ENCODE measurements at places on chromosomes 1 and 21.

- no peak for DNase-seq
Measured at GRCh38 chr21:45699251-45699942, 55.9 kb downstream of the PCBP3 start.

DNA sequence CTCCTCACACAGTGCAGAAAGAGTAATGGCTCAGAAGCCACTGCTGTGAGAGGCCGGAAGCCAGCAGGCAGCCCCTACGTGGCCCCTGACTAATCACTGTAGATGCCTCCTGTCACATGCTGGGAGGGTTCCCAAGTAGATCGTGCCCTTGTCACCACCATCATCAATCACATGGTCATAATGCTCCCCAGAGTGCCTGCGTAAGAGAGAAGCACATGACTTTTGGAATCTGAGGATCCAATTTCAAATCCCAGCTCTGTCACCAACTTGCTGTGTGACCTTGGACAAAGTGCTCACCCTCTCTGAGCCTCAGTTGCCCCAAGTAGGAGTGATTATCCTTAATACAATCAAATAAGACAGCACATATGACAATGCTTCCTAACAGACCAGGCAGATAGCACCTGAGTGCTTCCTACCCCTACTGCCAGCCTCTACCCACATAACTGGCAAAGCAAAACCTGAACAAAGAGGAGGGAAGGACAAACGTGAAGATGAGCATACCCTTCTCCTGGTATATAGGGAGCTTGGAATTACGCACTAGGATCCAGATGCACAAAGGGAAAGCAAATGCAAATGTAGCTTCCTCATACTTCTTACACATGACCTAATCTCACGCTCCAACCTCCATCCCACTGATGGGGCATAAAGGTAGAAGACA is 65.7 kb downstream of the SDC3 start:
- DNase-seq, result no peak

DNA sequence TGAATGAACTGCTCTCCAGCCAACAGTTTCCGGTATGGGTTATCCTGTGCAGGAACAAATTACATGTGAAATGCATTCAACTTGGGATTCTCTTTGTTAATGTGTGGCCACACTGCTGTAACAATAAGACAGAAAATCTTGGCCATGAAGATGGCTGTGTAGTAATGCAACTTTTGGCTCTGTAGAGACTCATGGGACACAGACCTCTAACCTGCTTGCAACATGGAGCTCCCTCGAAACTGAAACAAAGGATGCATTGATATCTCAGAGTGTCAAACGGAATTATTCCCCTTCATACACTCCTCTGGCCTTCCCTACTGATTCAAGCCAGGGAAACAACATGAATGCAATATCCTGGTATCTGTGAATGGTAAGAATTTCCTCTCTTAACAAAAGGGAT is 559.3 kb upstream of the ZRANB2 start:
- no peak for DNase-seq

DNA sequence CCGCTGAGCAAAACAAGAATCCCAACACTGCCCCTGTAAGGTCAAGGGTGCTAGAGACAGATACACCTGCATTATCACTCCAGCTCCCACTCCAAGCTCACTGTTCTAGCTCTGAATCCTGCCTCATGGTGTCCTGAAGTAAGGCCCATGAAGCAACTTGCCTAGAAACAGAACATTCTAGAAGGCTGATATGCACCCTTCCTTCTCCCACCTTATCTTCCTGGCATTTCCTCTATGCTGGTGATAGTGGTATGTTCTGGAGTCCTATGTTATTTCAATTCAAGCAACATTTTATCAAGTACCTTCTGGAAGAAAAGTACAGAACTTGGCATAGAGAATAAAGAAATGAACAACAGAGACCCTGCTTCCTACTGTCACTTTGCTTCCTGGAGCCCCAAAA is 317.1 kb upstream of the KAZN start:
- no peak for DNase-seq

DNA sequence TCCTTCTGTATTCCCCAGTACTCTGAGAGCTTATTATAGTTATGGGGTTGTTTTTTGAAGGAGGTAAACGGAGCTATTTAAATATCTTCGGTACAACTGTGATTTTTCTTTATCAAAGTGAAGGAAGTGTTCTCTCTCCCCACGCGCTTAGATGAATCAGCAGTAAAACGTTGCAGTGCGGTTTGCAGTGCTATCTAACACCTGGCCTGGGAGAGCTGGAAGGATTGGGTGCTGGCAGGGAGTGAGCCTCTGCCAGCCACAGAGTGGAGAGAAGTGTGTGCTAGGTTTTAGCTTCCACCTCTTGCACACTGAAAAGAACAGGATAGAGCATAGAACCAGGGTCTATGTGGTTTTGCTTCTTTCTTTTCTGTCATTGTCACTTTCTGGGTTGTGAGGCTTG is 165.9 kb downstream of the SDCCAG8 start:
- no peak for DNase-seq

- DNase-seq, result no peak
Measured at GRCh38 chr1:58592522-58593134, 15.6 kb upstream of the TACSTD2 start.

DNA sequence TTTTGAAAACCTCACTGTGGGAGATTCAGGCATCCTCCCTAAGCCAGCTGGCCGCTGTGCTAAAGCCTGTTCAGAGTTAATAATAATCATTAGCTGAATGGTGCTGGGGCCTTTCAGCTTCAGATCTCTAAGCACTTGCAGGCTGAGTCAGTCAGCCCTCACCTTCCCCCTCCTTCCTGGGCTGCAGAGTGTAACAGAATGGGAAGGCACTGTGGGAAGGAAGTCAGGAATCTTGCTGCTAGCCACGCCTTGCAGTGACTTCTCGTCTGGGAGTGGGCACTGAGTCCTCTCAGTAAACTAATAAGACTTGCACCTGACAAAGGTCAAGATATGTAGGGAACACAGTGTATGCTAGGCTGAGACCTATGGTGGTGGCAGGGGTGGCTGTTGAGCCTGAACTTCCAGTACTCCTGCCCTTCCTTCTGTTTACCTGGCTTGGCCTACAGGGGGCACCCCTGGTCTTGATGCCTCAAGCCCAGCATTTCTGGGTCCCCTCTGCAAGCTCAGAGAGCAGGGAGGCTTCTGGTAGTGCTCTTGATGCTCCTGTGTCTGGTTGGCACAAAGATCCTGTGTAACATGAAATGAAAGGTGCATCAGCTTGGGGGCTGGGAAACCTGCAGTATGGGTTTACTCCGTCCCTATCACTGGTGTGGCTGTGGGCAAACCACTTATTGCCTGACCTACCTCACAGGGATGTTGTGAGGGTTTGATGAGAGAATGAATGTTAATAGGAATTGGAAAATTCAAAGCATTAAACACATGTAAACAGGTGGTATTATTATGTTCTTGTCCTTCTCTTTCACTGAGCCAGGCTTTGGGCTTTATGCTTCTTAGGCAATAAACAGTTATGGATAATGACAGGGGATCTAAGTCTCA is 6.0 kb downstream of the CYB561D1 start:
- DNase-seq, result no peak

DNA sequence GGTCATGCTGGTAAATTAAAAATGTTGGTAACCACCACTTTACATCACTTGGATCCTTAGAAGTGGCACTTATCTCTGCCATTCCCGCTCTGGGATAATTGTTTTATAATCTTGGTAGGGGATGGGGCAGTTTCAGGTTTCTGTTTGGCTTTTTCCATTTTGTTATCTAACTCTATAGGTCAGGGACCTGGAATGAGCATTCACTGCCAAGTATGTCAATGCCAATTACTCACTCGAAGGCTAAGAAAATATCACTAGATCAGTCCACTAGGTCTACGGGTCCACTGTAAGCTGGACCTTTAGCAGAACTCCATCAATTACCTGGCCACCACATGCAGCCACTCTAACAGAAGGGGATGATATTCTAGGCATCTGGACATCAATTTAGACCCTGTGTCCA is 4.5 kb upstream of the DIP2A start:
- DNase-seq, result no peak

DNA sequence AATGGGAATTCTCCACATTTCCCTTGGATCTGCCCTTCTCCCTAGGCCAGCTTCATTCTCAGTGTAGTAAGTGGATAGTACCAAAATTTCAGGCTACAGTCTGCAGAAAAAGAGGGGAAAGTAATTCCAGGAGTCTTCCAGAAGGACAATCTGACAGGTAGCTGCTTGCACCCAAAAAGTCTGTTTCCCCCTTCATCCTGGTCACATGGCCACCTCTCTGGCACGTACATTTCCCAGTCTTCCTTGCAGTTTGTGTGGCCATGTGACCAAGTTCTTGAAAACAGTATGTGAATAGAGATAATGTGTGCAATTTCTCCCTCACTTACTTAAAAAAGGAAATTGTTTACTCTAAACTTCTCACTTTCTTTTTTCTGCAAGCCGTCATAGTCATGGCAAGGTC is 14.6 kb upstream of the FMO4 start:
- DNase-seq, result no peak

GRCh38 chr1:98057236-98057910 is 136.5 kb upstream of the DPYD start:
- DNase-seq, result no peak

Measured in activated CD8-positive, alpha-beta memory T cell treated with anti-CD3 and anti-CD28 coated beads for 1 hour (primary cell).